ENCODE measurements at places on chromosomes 4 and X.

GRCh38 chr4:7827566-7827965 lies 112.1 kb downstream of the AFAP1 start:
- DNase-seq, result peak; percentile 16

- DNase-seq, result peak; percentile 12
Measured at GRCh38 chrX:1222531-1223241, 10.2 kb upstream of the CRLF2 start.

- no peak for DNase-seq
Measured at GRCh38 chrX:37746218-37746941, 33.5 kb upstream of the CYBB start.

DNA sequence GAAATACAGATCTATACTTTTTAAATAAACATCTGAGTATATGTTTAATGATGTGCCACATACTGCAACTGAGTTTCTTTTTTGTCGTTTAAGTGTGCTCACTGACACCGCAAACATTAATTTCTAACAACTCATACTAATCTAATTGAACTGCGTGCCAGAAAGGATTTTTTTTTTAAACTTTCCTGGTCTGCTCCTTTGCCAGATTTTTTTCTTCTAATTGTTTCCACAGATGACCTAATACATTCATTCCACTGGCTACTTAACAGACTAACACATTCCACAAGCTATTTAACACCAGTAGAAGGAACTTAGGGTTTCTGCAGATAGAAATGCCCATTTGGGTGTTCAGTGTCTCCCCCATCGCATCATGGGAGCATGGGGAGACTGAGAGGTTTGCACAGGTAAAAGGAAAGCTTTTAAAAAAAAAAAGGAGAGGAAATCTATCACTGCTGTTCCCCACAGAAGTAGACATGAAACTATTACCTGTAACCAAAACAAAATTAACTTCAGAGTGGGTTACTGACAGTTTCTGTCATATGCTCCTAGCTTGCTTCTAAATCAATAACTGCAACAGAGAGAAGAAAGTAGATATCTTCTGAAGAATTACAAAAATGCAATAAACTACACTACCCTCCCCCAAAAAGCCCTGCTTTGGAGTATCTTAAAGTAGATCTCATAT lies 31.6 kb downstream of the SH3KBP1 start:
- no peak for DNase-seq

GRCh38 chr4:37139987-37140386 lies 104.6 kb upstream of the NWD2 start:
- DNase-seq, result no peak

DNA sequence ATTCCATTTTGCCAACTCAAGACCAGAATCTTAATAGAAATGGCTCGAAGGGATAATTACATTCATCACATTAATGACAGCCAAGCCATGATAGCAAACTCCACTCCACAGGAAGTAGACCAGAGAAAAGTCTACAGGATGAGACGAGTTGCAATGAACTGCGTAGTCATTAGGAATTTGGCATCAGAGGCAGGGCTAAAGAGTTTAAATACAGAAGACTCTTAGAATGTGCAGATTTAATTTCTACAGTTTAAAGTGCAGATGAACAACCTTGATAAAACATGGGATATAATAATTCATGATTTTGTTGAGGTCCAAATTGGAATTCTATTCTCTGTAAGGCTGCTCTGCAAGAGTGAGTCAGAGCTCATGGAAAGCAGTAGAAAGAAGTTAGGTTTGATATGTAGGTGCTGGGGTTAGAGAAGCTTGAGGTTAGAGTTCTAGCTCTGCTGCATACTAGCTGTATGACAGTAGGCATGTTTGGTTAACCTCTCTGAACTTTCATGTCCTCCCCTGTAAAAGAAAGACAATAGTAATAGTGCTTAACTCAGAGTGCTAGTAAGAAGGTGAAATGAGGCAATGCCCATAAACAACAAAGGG lies 32.2 kb downstream of the LNX1 start:
- no peak for DNase-seq

DNA sequence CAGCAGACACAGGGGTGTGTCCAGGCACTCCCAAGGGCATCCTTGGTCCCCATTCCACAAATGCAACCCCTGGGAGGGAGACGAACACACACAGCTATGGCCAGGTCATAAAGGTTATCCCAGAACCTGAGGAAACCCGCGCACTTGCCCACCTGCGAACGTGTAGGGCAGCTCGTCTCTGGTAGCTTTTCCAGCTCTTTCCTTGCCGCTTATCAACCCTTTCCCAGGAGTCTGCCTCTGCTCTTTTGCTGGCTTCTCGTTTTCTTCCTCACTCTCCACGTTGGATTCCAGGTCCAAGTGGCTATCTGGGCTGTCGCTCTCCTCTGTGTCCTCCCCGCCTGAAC lies 13.5 kb downstream of the NOP14 start:
- DNase-seq, result no peak

DNA sequence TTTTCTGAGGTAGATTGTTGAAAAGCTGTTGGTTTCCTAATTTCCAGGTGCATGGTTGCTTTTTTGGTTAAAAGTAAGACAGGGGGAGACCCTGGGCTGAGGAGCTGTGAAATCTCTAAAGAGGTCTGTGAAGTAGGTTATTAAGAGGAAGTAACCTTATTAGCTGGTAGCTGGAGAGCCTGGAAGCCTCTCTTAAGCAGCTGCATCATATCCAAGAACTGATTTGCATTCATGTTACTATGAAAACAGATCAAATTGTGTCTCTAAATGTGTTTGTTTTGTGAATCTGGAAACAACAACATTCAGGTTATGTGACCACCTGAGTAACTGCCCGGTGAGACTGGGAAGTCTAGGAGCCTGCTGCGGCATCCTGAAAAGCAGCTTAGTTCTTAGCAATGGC lies 54.1 kb downstream of the ARHGAP10 start:
- DNase-seq, result no peak

DNA sequence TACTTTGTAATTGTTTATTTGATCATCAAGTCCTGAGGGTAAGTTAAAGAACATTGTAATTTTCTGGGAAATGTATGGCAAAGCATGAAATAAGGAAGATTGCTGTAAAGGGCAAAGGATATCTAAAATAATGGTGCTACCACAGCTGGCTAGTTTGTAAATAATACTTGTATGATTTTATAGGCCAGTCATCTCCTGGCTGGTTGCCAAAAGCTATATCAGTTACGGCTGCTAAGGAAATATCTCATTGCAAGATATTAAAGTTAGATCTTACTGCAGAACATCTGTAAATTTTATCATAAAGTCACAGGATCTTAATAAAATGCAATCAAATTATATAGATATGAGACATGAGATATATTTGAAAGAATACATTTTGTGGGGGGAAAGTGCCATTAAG lies 150.8 kb upstream of the CXCL13 start:
- DNase-seq, result no peak

DNA sequence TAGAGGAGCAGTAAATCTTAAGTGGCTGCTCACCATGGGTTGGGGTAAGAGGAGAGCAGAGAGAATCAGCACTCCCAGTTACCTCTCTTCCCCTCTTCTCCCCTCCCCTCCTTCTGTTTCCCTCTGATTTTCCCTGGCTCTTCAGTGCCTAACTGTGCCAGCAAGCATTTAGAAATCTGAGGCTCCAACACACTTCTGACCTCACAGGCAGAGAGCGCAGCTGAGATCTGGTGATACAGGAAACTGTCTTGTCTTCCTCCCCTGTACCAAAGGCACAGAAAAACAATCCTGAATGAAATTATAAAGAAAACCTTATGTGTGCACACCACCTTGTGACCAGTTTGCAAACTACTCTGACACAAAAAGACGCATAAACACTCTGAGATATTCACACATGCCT lies 82.4 kb upstream of the SMIM10 start:
- DNase-seq, result no peak

- DNase-seq, result no peak
Measured at GRCh38 chr4:3524349-3524748, 7.9 kb downstream of the LRPAP1 start.

GRCh38 chrX:98755912-98756311 lies 1654.2 kb downstream of the PCDH19 start:
- DNase-seq, result no peak

- DNase-seq, result no peak
Measured at GRCh38 chrX:115344885-115345614, 55.5 kb downstream of the LUZP4 start.

GRCh38 chr4:174352061-174352819 lies 68.5 kb downstream of the CEP44 start:
- no peak for DNase-seq

DNA sequence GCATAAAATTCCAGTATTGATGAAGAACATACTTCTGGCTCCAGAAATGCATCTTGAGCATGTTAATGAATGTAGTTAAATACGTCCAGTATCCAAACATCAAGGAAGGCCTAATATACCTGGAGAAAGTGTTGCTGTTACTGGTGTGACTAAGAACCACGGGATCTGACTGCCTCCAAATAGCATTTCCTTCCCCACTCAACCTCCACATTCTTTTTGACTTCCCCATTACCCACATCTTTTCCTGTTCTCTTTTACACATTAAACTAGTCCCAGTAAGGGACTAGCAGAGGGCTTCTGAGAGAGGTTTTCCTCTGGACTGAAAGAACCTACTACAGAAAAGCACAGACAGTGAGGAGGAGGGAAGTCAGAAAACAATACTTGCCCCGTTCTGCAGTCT lies 482.8 kb upstream of the HTR2C start:
- DNase-seq, result no peak

GRCh38 chr4:20408611-20409010 lies 156.9 kb downstream of the SLIT2 start:
- DNase-seq, result no peak

GRCh38 chr4:138035781-138036258 lies 206.3 kb downstream of the SLC7A11 start:
- DNase-seq, result no peak

GRCh38 chrX:2147928-2148327 lies 352.8 kb downstream of the DHRSX start:
- no peak for DNase-seq
